Tibial nerve (tissue), 4 donors: ENCODE measurements at places on chromosomes 4 and X. TPM values are rescaled to one million over a fixed set of nuclear protein-coding genes. Genes with fewer than 3 reads are reported as not detected.

Gene NXF2B
- total RNA-seq = not detected

Gene STATH
- not detected for total RNA-seq

Gene CYBB
- total RNA-seq = 23.1 TPM

Gene IL13RA1
- total RNA-seq = 52.4 TPM

Gene MAGED4
- 3.7 TPM for total RNA-seq

Gene F8A1
- total RNA-seq = 14.7 TPM

Gene SLITRK4
- total RNA-seq = 1.3 TPM

Gene IL2
- not detected for total RNA-seq

Gene FOXR2
- not detected for total RNA-seq

Gene SRPX
- 165 TPM for total RNA-seq

Gene NAA11
- total RNA-seq = not detected

Gene OPN1MW2
- not detected for total RNA-seq

Gene RS1
- total RNA-seq = not detected

Gene PRR32
- total RNA-seq = not detected

Gene AKAP14
- not detected for total RNA-seq

Gene SPOCK3
- total RNA-seq = not detected

Gene MAGEA1
- not detected for total RNA-seq

Gene SLC7A11
- 0.30 TPM for total RNA-seq

Gene OPN1LW
- not detected for total RNA-seq

Gene SSX5
- total RNA-seq = not detected

Gene GRPR
- not detected for total RNA-seq

Gene CNGA1
- 4.1 TPM for total RNA-seq

Gene TMEM150C
- 6.3 TPM for total RNA-seq

Gene PABPC1L2A
- total RNA-seq = not detected

Gene SSX1
- total RNA-seq = not detected

Gene PAGE1
- not detected for total RNA-seq

Gene NPY1R
- total RNA-seq = 4.8 TPM

Gene GCNA
- 10.5 TPM for total RNA-seq

Gene TLR1
- 29.7 TPM for total RNA-seq

Gene MAOA
- 96.3 TPM for total RNA-seq

Gene MCF2
- total RNA-seq = not detected

Gene PF4V1
- total RNA-seq = not detected

Gene EFHC2
- total RNA-seq = 5.2 TPM

Gene BCLAF3
- total RNA-seq = 22.2 TPM

Gene DCHS2
- not detected for total RNA-seq
